Cerebellar cortex (tissue), 1 donor: ENCODE measurements at places on chromosomes 4 and X.

DNA sequence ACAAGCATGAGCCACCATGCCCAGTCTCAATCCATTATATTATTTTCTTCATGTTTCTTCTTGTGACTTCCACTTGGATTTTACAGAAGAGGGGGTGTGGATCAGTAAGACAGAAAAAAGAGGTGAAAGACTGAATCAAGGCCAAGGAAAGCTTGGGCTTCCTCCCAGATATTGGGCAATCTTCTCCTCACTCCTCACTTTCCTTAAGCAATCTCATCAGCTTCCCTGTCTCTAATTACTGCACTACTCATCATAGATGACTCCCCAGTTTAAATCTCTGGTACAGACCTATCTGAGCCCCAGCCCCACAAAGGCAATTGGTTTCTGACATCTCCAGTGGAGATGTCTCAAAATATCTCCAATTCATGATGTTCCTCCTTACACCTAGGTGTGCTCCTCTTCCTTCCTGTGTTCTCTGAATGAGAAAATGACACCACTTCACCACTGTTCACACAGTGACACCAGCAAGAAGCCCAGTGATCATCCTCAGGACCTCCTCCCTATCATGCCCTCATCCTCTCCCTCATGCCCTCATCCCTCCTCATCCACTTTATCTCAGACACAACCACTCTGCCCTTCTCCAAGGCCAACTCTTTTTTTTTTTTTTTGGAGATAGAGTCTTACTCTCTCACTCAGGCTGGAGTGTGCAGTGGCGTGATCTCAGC is 44.8 kb upstream of the HERC6 start:
- DNase-seq = no peak

GRCh38 chrX:154546354-154547244 is at the start of gene G6PD:
Gene G6PD (minus strand): TSS chrX:154546846. CDS start chrX:154546155, 691 bp downstream.
- DNase-seq = no peak

GRCh38 chr4:36218121-36218520 is 26.2 kb downstream of the ARAP2 start:
- peak; percentile 5 for DNase-seq

DNA sequence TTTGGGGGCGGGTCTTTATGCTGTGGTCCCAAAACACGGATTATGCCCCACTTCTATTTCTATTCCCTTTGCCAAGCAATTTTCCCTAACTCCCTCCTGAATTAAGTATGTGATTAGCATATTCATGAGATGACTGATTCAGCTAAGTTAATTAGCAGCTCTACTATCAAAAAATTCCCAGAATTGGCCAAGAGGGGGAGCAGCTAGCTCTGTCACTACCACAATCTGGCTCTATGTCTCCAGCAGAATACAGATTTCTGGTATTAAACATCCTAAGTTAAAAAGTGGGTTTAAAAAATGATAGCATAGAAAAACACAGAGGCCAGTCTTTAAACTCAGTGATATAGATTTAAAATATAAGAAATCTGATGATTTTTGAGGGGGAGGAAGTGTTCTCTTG is 80.3 kb downstream of the GPC4 start:
- DNase-seq = peak; percentile 21

DNA sequence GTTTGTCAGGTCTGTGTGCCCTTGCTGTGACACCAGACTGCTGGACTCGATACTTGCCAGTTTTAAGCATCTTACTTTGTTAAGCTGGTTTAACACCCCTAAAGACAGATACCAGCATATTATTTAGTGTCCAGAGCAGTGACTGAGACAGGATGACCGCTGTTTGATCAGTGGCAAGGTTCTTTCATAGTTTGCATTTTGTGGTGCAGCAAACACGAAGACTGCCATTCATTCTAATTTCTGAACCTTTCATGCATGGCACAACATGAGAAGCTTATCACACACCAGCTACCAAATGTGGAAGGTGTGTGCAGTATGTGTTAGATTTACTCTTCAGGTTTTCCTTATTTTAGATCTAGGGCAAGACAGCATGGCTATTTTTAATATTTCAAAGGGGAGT is 28.2 kb downstream of the JADE1 start:
- no peak for DNase-seq
